ENCODE measurements at places on chromosomes 16 and 17.
A peak's percentile ranks its signal among the peaks of the same experiment; 100 is the strongest.

DNA sequence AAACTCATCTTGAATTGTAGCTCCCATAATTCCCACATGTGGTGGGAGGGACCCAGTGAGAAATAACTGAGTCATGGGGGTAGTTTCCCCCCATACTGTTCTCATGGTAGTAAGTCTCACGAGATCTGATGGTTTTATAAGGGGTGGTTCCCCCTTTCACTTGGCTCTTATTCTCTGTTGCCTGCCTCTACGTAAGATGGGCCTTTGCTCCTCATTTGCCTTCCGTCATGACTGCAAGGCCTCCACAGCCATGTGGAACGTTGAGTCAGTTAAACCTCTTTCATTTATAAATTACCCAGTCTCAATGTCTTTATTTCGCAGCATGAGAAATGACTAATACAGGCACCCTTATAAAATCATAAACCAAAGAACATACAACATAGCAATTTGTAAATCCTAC is 79.0 kb downstream of the XYLT1 start:
- no peak for DNase-seq

- no peak for DNase-seq
Measured at GRCh38 chr17:44733753-44734152, 25.0 kb upstream of the ADAM11 start.

DNA sequence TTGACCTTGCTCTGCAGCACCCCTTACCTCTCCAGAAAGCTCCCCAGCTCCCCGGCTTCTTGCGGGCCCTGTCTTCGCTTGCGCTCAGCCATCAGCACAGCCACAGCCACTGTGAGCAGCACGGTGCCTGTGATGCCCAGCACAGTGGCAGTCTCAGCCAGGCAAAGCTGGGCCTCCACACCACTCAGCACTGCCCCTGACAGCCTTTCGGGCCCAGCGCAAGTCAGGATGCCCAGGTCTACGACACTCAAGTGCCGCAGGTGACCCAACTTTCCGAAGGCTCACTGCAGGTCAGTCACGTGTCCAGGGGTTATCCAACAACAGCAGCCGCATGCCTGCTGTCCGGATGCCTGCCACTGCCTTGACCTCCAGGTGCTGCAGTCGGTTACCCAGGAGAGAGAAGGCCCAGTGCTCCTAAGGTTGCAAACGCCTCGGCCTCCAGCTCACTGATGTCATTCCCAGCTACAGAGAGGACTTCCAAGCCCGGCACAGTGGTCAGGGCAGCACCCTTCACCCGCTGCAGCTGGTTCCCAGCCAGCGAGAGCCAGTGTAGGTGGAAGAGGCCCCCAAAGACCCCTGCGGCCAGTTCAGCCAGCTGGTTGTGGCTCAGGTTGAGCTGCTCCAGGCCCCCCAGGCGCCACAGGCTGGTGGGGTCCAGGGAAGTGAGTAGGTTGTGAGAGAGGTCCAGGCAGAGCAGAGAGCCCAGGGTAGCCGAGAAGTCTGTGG is 8.9 kb upstream of the TMEM101 start:
- no peak for DNase-seq

- no peak for DNase-seq
Measured at GRCh38 chr17:50603340-50603739, 31.3 kb upstream of the ABCC3 start.

GRCh38 chr17:61157246-61157886 is 242.3 kb upstream of the TBX2 start:
- peak; percentile 84 for DNase-seq

DNA sequence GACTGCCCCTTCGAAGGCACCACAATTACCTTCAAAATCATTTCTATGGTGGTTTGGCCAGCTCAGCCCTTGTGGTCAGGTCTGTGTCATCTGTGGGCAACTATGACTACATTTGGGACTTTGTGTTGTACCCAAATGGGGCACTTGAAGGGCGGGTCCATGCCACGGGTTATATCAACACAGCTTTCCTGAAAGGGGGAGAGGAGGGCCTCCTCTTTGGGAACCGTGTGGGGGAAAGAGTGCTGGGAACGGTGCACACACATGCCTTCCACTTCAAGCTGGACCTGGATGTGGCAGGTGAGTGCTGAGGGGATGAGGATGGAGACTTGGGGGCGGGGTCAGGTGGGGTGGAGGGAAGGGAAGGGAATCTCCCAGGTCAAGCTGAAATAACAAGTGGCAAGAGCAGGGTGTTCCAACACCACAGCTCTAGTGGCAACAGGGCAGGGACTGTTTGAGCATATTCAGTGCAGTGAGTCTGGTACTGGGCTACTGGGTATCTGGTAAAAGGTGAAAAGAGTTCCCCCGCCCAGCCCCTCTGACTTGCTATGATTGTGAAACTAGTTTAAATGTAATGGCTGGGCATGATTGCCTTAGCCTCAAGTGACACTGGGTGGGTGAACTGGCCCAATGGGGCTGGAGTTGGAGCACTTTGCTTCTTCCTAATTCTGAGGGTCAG is 1.7 kb downstream of the AOC2 start:
- no peak for DNase-seq

GRCh38 chr17:57337390-57337789 is 81.1 kb downstream of the MSI2 start:
- DNase-seq, result no peak

DNA sequence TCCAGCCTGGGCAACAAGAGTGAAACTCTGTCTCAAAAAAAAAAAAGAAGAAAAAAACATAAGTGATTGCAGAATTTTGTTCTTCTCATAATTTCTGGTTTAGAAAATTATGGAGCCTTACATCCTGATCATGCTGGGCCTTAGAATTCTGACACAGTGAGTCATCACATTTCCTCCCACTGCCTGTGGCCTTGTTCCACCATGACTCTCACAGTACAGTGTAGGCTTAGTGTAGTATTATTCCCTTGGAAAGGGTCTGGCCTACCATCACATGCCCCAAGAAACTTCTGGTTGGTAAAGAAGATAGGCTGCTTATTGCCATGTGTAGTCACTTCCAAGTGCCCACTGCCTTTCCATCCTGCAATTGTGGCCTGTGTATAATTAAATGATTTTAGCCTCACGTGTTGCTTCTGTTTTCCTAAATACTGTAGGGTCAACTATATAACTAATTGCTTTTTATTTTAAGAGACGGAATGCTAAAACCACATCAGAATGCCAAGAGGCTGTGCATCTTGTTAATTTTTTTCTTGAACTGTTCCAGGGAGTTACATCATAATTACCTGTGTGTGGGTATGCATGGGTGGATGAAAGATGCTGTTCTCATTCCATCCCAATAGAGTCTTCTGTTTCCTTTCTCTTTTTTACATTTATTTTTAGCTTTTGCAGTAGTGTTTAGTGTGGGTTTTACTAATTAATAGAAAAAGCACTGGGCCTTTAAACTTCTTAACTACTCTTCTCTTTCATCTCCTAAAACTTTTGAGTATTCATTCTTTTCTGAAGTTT is 25.9 kb downstream of the OGFOD1 start:
- DNase-seq, result no peak

DNA sequence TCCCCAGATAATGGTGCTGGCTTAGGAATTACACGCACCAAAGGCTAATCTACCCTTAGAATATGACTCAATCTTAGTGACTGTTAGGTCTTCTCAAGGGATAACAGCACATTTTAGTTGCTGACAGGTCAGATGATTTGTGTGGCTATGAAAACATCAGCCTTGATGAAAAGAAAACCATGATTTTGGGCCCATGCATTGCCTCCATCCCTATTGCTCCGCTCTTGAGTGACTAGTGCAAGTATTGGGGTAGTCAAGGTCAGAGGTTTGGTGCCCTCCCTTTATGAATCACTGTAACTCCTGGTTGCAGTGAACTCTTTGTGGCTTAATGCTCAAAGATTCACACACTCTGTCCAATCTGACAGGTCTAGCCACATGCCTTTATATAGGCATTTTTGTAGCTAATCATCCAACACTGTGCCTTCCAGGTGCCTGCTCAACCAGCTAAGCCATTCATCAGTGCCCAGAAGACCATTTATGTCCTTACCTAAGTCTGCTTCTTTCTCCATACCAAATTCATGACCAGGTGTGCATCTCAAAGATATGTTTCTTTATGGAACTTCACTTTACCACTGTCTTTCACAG is 251.6 kb downstream of the KCNJ2 start:
- DNase-seq, result no peak

GRCh38 chr17:47663912-47664623 is 14.3 kb downstream of the KPNB1 start:
- DNase-seq, result peak; percentile 59

DNA sequence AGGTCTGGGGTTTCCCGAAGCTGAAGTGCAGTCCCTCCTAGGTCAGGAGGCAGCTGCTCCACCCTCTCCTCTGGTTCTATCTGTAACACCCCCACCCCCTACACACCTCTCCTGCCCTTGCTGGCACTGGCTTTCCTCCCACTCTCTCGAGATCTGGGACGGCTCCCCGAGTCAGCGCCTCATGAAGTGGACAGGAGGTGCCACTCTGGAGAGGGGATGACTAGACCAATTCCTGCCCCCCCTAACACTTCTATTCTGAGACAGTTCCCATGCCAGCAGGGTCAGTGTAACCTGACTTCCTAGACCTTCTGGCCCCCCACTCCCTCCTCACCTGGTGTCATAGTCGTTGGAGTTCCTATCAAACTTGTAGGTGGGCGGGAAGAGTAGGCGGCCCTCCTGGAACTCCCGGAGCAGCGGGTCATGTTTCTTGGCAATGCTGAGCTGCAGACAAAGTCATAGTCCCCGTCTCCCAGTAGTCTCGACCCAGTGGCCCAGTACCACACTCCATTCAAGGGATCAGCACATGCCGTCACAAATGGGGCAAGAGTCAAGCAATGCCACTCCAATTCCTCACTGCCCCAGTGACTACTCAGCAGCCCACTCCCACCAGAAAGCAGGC is 9.7 kb downstream of the INPP5K start:
- DNase-seq, result no peak

DNA sequence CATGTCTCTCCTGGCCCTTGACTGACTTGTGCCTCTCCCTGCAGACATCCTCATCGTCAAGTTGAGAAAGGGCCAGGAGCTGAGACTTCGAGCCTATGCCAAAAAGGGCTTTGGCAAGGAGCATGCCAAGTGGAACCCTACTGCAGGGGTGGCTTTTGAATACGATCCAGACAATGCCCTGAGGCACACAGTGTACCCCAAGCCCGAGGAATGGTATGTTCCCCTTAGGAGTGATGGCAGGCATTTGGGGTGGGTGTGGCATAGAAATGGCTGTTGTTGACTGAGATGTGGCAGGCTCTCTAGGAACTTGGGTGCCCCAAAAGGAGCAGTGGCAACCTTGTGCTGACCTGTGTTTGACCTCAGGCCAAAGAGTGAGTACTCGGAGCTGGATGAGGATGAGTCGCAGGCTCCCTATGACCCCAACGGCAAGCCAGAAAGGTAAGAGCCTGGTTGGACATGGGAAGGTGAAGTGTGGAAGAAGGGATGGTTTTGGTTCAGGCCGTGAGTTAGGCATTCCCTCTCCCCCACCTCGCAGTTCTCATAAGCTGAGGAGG is 7.5 kb downstream of the POLR2C start:
- no peak for DNase-seq

DNA sequence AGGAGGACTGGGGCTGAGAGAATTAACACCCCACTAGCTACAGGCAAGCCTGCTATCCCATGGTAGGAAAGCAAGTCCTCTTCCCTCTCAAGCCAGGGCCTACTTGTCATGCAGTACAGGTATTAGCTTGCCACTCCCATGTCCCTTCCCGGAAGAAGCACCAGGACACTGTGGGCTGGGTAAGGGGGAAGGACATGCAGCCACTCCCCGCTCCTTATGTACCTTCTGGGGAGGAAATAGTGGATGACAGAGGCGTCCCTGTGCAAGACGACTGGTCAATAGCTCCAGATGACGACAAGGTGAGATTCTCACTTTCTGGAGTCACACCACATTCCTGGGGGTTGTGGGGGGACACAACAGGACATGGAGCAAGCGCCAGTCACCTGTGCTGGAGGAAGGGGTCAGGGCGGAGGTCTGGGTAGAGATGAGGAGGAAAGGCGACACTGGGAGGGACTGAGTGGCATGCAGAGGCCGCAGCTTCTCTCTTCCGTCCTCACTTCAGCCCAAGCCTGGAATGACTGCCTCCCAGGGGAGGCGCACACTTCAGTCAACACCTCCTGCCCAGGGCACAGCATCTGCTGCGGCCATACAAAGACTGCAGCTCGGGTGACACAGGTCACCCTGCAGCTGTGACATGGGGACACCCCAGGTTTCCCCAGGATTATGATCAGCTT is 15.1 kb upstream of the FOXJ1 start:
- no peak for DNase-seq

DNA sequence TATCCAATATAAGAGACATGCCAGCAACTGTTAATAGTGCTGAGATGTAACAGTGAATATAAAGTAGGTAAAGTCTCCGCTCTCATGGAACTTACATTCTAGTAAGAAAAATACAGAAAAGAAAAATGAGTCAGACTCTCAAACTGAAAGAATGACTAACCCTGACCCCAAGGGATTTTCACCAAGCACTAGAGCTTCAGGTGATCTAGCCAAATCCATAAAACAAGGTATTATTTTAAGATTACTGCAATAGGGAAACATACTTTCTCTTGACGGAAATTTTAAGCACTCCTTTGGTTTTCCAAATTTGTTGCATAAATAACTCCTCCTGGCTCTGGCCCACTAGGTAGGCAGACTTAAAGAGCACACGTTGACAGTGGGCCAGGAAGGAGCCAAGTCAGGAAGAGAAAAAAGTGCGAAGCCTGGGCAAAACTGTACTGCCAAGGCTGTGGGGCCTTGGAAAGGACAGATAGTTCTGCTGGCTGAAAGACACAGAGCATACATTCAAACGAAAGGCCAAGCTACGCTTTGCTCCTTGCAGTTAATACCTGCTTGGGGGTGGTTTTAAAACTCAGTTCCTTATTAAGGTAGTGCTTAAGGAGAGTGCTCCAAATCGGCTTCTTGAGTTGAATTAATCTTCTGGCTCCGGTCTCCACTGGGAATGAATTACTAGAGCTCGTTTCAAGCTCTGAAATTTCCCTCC is 1.4 kb downstream of the GOT2 start:
- peak; percentile 25 for DNase-seq

DNA sequence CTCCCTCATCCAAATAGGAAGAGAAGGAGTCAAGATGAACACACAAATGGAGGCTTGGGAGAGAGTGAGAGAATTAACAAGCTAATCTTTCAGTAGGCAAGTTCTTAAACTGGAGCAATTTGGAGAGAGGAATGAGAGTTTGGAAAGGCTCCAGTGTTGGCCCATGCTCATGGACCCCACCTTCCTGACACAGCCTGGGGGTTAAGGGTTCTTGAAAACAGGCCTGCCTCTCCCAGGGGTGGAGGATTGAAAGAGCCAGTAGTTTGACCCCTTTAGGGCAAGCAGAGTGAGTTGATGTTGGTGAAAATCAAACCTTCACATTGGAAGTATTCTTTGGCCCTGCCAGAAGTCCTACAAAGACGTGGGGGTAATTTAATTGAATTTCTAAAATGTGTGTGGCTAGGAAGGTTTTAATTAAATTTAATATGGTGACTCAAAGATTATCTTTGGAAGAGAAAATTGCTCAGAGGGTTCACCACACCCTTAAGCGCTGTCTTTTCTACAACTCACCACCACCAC is 5.8 kb downstream of the HOXB3 start:
- DNase-seq, result no peak
